Transverse colon (tissue), 4 donors: ENCODE measurements at places on chromosomes 2 and 18.

DNA sequence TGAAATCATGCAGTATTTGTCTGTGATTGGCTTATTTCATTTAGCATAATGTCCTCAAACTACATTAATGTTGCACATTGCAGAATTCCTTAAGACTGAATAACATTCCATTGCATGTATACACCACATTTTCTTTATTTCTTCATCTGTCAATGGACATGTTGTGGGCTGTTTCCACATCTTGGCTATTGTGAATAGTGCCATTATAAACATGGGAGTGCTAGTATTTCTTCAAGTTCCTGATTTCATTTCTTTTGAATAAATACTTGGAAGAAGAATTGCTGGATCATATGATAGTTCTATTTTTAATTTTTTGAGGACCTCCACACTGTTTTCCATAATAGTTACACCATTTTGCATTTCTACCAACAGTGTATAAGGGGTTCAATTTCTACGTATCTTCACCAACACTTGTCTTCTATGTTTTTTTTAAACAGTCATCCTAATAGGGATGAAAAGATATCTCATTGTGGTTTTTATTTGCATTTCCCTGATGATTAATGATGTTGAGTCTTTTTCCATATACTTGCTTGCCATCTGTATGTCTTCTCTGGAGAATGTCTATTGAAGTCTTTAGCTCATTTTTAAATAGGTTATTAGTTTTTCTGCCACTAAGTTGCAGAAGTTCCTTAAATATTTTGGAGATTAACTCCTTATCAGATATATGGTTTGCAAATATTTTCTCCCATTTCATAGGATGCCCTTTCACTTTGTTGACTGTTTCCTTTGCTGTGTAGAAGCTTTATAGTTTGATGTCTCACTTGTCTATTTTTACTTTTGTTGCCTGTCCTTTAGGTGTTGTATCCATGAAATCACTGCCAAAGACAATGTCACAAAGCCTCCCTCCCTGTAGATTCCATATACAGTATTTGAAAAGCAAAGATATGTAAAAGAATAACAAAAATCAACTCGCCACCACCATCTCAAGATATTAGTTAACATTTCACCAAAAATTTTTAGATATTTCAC lies 14.6 kb downstream of the FBXO11 start:
- no peak for DNase-seq

- DNase-seq = no peak
Observed at GRCh38 chr18:36530676-36531405, 233.3 kb downstream of the FHOD3 start.

DNA sequence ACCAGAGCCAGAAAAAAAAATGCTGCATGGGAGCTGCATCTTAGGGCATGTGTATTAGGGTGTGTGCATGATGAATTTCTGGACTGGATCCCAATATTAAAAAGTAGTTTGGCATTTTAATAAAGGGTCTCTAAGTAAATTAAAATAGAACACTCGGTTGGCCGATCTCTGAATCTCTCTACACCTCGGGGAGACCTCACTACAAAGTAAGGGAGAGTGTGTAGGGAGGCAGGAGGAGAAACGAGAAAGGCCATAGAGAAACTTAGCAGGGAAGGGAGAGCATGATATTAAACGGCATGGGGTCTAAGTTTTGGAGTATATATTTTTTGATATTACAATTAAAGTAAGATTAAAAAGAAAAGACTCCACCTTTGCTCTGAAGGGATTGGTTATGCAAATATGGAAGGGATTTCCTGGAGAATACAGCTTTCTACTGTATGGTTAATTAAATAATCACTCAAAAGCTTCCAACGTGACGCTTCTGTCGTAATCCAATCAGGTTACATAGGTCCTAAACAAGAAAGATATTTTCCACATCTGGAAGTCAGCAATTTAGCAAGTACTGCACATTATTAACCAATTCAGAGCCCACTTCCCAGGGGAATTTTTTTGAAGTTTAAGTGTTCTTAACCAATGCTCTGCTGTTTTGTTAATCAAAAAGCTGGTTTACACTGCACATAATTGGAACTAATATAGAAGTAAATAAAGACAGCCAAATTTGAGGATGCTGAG lies 1.0 kb upstream of the ZEB2 start:
- DNase-seq = no peak

DNA sequence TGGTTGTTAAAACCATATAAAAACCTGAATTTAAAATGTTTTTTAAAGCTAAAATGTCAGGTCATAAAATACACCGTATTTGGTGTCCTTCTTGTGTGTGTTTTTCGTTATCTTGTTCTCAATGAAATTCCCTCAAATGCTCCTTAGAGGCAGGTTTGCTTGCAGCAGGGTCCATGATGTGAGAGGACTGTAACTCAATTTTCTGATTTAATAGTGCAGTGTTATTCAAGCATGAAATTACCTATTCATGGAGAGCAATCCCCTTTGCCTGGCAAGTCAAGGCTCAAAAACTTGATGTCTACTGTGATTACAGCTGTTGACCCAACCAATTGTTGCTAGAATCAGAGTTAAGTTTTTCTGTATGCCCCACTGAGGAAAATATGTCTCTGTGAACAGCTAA lies 318.2 kb downstream of the GALNT13 start:
- DNase-seq = no peak

DNA sequence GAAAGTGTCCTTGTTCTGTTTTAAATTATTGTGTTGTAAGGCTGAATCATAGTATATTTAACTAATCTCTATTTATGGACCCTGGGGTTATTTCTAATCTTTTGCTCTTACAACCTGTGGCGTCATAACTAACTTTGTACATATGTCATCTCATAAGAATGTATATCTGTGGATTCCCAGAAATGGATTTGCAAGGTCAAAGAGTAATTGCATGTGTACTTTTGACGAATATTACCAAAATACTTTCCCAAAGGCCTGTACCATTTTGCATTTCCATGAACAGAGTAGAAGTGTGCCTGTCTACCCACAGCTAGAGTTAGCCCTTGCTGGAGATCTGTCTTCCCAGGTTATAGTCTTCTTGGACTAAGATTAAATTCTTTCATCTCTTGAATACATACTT lies 42.8 kb downstream of the SEMA4F start:
- DNase-seq = no peak
